CD4-positive, alpha-beta T cell treated with Interferon alpha-2 for 1 hour (primary cell): ENCODE measurements at places on chromosomes 4 and X.

DNA sequence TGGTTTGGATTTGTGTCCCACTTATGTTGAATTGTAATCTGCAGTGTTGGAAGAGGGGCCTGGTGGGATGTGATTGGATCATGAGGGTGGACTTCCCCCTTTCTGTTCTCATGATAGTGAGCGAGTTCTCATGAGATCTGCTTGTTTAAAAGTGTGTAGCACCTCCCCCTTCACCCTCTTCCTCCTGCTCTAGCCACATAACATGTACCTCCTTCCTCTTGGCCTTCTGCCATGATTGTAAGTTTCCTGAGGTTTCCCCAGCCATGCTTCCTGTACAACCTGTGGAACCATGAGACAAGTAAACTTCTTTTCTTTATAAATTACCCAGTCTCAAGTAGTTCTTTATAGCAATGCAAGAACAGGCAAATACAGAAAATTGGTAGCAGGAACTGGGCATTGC lies 138.7 kb downstream of the INPP4B start:
- no peak for DNase-seq

DNA sequence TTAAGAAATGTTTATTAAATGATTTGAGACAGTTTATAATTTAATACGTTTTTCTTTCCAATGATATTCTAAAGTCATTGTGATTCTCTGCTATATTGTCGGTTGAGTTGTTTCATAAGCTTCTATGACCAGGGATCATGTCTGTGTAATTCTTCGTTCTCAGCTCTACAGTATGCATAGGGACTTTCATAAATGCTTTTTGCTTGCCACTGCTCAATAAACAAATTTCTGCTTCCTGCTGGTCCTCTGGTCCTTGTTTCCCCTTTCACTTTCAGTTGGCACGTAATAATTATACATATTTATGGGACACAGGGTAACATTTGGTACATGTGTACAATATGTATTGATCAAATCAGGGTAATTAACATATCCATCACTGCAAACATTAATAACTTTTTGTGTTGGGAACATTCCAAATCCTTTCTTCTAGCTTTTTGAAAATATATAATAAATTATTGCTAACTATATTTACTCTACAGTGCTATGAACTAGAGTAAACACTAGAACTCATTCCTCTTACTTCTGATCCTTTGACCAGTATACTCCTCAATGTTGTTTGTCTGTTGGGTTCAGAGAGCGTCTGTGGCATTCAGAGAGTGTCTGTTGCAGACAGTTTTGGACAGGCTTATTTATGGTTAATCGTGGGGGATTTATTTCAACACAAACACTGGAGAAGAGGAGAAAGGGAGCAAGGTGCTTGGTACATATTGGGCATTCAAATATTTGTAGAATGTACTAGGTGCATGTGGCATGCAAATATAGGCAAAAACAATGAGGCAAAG lies 68.3 kb upstream of the SPANXB1 start:
- no peak for DNase-seq

DNA sequence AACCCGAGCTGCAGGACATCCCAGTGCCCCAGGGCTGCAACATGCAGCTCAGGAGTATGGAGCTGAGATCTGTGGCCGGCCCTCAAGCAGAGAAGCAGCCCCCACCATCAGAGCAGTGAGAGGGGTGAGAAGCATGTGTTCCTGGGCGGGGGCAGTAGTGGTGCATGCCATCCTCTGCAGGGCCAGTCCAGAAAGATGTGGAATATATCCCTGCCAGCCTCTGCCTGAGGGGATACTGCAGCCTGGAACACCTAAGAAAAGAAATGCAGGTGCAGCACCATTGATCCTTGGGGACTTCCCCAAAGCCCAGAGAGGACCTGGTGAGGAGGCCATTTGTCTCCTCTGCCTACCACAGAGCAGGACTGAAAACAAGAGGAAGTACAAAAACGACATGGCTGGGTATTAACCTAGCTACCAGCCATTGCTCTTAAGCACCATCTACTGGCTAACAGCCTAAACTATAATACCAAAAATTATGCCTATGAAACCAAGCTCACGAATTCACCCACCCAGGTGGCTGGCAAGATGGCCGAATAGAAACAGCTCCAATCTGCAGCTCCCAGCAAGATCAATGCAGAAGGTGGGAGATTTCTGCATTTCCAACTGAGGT lies 158.8 kb downstream of the ADGRA3 start:
- no peak for DNase-seq

- no peak for DNase-seq
These were observed 581.1 kb downstream of the INPP4B start for GRCh38 chr4:142264961-142265360.

GRCh38 chrX:13638826-13639225 lies 14.1 kb upstream of the TCEANC start:
- DNase-seq: no peak
